ENCODE measurements at places on chromosomes 7 and 10. TPM values are rescaled to one million over a fixed set of nuclear protein-coding genes. Genes with fewer than 3 reads are reported as not detected.

The COBL gene
- total RNA-seq = not detected

The CYP3A4 gene
- not detected for total RNA-seq

The LIPK gene
- total RNA-seq = not detected

The SLC13A1 gene
- total RNA-seq = not detected

The MYPN gene
- 1.3 TPM for total RNA-seq

The HOXA9 gene
- 14.2 TPM for total RNA-seq

The FZD8 gene
- total RNA-seq = 151 TPM

The ELFN1 gene
- total RNA-seq = under 0.01 TPM

The UPK3BL2 gene
- 1.3 TPM for total RNA-seq

The OR9A2 gene
- not detected for total RNA-seq

The CASP7 gene
- 34.8 TPM for total RNA-seq

The SCART1 gene
- 3.1 TPM for total RNA-seq

The RAPGEF5 gene
- total RNA-seq = 0.29 TPM

The ZNF398 gene
- 23.9 TPM for total RNA-seq

The ANKRD30A gene
- not detected for total RNA-seq

The EBLN1 gene
- total RNA-seq = not detected

The PSAP gene
- 373 TPM for total RNA-seq

The RPEL1 gene
- not detected for total RNA-seq

The MMS19 gene
- 102 TPM for total RNA-seq

The RET gene
- 0.22 TPM for total RNA-seq

The ZDHHC16 gene
- total RNA-seq = 55.1 TPM

The PTF1A gene
- total RNA-seq = not detected
